ENCODE measurements at places on chromosomes 16 and 17. TPM values are rescaled to one million over a fixed set of nuclear protein-coding genes. Genes with fewer than 3 reads are reported as not detected.

GRCh38 chr17:80837711-80838110, 153.9 kb upstream of the CHMP6 start:
- DNase-seq = no peak
- H3K4me3 ChIP-seq = no peak overlapping the region
- H3K4me1 ChIP-seq = peaks cover 7% of the 10 kb centered on the region

PPP1R1B gene
- total RNA-seq = not detected

- no peak overlapping the region for H3K27ac ChIP-seq
- no peaks in the 10 kb centered on the region for H3K27me3 ChIP-seq
- no peaks in the 10 kb centered on the region for H3K36me3 ChIP-seq
- peaks cover 20% of the 10 kb centered on the region for H3K4me1 ChIP-seq
- H3K4me3 ChIP-seq = no peak overlapping the region
- DNase-seq = no peak
Measured at GRCh38 chr16:65763640-65764305, 602.7 kb upstream of the CDH5 start.

DNA sequence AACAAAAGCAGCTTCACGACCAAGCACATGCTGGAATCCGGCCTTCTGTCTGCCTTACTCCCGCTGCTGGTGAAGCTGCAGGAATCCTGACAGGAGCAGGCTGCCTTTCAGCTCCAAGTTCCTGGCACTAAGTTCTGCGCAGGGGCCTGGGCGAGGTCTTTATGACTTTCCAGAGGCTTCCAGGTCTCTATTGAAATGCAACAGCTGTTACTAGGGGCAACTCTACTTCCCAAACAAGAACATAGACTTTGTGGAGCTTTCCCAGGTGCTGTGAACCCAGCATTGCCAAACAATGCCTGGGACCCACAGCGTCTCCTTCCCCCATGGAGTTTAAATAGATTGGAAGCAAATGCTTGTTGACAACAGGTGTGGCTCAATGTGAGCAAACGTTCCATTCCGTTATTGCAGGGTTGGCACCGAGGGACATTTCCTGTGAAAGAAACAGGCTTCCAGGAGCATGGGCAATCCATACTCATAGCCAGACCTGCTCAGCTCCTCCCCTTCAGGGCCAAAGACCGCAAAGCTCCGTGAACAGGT, 156.0 kb downstream of the CDH13 start:
- peak; percentile 68 for DNase-seq
- peak overlapping the region; percentile 51 for H3K27ac ChIP-seq
- no peak overlapping the region for H3K4me3 ChIP-seq

DNA sequence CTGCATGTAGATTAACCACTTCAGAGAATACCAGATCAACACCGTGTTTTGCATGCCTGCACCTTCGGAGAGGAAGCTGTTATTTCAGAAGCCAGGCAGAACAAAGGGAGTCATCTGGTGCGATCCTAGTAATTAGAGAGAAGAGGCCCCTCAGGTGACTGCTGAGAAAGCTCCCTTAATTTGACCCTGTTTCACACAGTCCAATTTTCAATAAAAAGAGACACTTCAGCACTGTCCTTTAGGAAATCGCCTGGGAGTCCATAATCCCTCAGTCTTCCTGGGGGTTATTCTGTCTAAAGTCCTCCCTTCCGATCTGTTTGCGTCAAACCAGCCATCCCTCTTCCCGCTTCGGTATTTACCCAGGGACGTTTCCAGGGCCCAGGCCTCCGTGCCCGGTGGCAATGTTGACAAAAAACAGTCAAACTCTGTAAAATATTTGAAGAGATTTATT, 23.4 kb upstream of the TNRC6C start:
- no peak overlapping the region for H3K27ac ChIP-seq
- no peak overlapping the region for H3K4me3 ChIP-seq
- H3K27me3 ChIP-seq = peaks cover 38% of the 10 kb centered on the region
- no peaks in the 10 kb centered on the region for H3K4me1 ChIP-seq
- DNase-seq = no peak
